Kidney (tissue), 22 donors: ENCODE measurements at places on chromosomes 2 and 18.

DNA sequence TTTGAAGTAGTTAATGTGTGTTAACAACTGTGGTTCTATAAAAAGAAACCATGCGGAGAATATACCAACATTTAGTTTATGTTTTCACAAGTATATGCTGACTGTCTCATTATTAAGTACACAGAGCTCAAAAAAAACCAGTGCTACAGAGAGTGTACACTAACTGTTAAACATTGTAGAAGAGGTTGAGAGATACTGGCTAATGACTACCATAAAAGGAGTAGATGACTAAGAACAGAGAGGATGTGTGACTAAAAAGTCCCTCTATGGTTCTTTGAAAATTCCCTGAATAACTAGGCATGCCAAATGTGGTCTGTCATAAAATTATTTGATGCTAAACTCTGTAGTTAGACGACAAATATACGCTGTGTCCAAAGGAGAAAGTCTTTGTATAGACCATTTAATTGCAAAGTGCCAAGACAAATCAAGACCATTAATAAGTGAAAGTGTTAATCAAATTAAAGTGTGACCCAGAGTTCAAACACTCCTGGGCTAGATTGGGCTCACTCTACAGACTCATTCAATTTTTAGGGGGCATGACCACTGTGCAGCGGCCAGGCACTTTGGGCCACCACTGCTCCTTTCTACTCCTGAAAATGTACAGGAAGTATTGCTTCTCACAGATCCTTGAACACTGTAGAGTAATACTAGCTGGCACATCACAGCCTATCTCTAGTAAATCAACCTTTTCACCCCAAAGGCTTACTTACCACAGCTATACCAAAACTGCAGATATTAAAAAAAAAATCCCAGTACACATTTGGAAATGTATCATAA is 45.1 kb upstream of the SERTAD2 start:
- no peak for DNase-seq

DNA sequence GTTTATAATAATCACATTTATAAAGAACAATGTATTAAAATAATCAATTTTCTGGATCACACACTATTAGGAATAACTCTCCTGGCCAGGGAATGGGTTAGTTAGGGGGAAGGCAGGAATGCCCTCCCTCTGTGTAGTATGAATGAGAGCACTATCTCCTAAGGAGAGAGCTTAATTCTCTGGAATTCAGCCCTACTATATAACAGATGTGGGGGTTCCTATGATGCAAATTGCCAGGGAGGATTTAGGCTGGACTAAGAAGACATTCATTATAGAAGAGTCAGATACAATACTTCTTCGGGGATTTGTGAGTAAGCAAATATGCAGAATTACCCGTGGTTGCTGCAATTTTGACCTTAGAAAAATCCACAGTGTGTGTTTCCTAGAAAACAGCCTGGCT is 250.1 kb upstream of the VRK2 start:
- no peak for DNase-seq

DNA sequence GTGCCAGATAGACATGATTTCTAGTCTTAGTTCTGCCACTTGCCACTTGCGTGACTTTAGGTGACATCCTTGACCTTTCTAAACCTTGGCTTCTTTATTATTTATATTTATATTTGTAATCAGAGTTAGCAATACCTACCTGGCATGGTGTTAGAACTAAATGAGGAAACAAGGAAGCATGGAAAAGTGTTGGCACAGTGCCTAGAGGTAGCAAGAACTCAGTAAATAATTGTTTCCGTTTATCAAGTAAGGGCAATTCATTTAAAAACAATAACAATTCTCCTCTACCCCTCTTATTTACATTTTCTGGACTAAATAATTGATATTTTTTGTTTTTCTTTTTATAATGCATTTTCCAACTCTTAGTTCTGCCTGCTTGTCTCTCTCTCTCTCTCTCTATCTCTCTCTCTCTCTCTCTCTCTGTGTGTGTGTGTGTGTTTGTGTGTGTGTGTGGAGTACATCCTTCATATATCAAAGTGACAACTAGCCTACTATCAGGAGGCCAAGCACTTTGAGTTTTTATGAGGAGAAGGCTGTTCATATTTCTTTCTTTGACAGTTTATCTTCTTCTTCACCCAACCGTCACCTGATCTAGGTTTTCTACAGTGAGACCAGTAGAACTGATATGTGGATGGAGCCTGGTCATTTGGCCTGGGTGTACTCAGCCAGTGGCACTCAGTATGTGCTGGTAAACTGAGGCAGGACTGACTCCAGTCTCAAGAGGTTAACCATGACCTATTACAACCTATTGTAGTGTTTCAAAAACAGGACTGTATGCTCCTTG is 134.5 kb downstream of the LRRTM1 start:
- no peak for DNase-seq

GRCh38 chr2:45315861-45316260 is 295.2 kb downstream of the SRBD1 start:
- DNase-seq = no peak

GRCh38 chr2:9188823-9189222 is 17.8 kb upstream of the ASAP2 start:
- DNase-seq = peak; percentile 20

DNA sequence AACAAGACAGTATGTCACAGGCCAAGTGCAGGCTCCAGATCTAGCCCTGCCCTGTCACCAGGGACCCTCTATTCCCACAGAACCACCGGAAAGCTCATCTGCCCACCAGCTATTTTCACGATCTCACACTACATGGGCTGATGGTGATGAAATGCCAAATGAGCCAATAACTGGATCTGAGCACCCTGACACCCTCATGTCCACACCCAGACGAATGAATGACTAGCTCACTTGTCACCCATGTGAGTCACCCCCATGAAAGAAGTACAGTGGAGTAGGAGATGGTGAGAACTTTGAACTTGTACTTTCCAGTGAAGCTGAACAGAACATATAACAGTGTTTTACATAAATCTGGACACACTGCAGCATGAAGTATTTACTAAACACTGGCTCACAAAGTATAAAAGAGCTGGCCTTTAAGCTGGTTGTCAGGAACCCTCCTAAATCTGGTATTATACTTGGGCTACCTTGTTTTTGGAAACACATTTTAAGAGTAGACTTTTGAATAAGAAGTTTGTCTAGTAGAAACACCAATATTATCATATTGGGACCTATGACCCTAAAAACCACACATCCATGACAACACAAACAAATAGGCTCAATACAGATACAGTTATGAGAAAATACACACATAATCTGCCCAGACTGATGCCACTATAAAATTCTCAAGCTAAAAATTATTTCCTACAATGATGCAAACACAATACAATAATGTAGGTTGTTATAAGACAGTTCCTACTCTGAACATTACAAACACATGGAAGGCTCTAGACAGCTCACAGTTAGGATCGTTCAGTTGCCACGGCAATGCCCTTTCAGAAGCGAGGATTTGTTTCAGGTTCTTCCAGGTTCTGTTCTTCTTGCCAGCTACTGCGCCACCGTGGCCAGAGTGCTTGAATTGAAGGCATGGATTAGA is 19.0 kb downstream of the INO80C start:
- no peak for DNase-seq
